ENCODE measurements at places on chromosomes 2 and 18.

DNA sequence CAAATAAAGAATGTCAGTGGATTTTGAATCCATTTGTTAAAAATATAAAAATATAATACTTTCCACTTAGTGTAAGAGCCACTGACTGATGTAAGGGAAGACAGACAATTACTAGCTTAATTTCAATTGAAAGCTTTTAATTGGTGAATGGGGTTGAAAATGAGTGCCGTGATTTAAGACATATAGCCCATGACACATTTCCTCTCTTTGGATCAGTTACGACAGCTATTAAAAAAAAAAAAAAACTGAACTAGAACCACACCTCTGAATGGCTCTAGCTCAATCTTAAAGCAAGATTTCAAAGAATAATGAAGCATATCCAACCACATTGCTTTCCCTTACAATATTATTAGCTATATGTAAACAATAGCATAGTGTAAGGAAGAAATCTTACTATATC lies 44.0 kb downstream of the CIB4 start:
- no peak for DNase-seq

DNA sequence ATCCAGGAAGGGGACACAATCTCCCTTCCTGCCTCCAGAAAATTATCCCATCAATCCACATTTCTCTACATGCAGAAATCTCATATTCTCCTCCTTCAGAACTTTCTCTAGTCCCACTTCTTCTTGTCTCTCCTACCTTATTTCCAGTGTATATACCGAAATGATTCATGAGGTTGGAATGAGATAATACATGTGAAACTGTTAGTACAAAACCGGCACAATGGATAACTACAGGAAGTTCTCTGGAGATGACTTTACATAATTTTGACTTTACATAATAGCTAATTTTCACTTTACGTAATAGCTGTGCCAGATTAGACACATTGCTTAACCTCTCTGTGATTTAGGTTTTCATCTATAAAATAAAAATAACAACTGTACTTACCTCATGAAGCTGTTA lies 801.3 kb downstream of the ERBB4 start:
- DNase-seq: no peak

DNA sequence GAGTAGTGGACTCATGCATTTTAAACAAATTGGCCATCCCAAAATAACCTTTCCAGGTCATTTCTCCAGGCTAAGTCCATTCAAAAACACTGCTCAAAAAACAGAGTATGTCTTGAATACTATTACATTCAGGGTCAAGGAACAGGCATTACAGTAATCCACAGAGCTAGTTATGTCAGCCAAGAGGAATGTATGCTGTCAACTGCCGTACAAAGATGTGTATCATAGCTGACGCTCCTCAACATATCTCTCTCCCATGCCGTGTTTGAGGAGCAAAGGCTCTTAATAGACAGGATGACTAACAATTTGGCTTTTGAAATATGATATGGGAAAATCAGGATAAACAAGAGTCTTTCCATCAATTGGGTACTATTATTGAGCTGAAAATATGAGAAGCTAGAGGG lies 68.8 kb upstream of the KCTD1 start:
- DNase-seq: no peak

DNA sequence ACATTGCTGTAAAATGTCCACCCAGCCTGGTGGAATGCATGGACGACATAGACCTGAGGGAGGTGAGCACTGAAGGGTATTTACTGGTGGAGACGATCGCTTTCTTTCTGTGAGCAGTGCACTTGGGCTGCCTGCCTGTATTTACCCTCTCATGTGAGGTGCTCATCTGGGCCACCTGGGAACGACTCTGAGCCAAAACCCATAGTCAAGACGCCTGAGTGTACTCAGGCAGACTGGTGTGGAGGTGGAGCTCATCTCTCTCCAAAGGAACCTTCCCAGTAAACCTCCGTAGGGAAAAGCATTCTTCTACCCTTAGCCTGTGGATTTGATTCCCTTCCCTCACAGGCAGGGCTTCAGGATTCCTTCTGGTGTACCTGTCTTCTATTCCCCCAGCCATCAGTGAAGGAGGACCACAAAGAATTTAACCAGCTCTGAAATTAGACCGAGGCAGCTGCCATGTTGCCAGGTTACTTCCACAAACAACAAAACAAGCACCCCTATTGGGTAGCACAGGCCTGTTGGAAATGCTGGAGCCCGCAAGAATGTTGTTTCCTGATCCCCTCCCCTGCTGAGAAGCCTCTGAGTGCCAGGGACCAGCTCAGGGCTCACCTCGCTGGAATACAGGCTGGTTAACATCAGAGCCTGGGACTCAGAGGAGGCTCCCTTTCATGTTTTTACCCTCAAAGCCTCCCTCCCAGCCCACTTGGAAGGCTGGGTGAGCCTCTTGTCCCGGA lies 47.5 kb upstream of the TXNDC2 start:
- no peak for DNase-seq

- DNase-seq: no peak
Measured at GRCh38 chr2:184215745-184216144, 382.6 kb upstream of the ZNF804A start.

DNA sequence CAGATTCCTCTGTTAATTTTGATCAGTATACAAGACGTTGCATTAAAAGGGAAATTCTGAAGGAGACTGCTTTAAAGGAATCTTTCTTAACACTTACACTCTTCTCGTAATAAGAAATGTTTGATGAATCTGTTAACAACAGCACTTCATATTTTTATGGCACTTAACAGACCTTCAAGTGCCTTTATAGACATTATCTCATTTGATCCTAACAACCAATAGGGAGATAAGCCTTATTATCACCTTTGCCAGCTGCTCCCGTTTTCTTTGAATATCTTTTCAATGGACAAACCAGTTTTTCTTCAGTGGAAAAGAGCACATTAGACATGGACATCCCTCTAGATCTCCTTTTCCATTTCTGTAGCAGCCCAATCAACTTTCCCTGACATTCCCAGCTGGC lies 653.0 kb upstream of the FAM98A start:
- no peak for DNase-seq

- no peak for DNase-seq
Measured at GRCh38 chr2:69563021-69563420, 80.5 kb downstream of the AAK1 start.

DNA sequence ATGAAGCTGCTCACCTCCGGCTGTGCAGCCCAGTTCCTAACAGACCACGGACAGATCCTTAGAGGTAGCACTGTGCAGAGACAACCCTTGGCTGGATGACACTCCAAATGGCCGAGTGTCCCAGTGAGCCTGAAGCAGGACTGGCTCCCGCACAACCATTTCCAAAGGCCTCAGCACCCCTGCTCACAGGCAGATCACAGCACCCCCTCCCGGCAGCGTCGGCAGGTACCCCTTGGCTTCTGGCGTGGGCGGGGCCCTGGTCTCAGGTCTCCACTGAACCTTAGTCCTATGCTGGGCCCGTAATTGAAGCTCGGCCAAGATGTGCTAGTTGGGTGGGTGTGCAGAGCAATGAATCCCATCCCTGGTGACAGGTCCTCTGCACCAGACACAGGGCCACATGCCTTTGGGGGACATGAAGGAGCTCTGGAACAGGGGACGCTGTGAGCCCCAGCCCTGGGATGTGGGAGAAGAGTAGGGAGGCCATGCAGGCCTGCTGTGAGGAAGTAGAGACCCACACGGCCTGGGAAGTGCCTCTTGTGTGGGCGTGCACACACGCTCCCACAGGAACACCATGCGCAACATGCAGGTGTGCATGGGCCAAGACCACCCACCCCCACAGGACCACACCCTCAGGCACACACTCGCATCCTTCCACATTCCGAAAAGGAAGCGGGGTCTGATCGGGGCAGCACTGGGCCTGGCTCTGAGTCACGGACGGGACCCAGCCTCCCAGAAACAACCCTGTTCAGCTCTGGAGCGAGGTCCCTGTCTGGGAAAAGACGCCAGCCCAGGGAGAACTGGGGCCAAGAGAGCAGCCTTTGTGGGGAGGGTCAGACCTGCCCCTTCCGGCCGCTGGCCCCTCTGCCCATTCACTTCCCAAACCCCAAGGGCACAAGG lies 2.8 kb downstream of the DUSP2 start:
- DNase-seq: peak; percentile 70

- no peak for DNase-seq
Measured at GRCh38 chr2:72613931-72614330, 211.9 kb downstream of the EXOC6B start.

- DNase-seq: peak; percentile 61
Measured at GRCh38 chr2:143110758-143111428, 18.3 kb upstream of the ARHGAP15 start.

GRCh38 chr2:74544634-74545033 lies 9.1 kb downstream of the LOXL3 start:
- no peak for DNase-seq

- no peak for DNase-seq
Measured at GRCh38 chr18:22434973-22435608, 17.4 kb upstream of the CTAGE1 start.
